ENCODE measurements at places on chromosomes 6 and 20.
A peak's percentile ranks its signal among the peaks of the same experiment; 100 is the strongest.

DNA sequence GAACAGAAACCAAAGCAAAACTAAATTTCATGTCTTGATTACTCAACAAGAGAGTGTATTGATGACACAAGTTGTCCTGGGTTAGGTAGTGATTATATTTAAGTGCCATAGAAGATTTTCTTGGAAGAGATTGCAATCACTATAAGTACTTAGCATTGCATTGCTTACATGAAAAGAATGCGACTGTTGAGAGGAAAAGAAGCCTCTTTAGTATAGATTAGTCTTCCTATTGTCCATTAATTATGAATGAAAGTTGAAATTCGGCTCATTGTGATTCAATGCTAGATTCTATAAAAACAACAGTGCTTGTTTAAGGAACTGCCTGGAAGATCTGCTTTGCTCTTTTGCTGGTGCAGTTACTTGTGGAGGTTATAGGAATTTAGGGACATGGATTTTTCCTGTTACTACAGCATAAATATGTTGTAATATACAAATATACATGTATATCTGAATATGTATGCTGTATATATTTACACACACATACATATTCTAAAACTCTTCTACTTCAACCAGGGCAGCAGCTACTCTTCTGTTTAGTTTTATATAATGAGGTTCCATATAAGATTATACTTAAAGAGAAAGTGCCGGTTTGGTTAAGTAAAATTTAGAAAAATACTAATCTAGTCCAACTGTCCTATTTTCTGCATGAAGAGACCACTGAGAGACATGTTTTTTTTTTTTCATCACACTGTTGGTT is 796.3 kb downstream of the KIF16B start:
- no peak for DNase-seq

DNA sequence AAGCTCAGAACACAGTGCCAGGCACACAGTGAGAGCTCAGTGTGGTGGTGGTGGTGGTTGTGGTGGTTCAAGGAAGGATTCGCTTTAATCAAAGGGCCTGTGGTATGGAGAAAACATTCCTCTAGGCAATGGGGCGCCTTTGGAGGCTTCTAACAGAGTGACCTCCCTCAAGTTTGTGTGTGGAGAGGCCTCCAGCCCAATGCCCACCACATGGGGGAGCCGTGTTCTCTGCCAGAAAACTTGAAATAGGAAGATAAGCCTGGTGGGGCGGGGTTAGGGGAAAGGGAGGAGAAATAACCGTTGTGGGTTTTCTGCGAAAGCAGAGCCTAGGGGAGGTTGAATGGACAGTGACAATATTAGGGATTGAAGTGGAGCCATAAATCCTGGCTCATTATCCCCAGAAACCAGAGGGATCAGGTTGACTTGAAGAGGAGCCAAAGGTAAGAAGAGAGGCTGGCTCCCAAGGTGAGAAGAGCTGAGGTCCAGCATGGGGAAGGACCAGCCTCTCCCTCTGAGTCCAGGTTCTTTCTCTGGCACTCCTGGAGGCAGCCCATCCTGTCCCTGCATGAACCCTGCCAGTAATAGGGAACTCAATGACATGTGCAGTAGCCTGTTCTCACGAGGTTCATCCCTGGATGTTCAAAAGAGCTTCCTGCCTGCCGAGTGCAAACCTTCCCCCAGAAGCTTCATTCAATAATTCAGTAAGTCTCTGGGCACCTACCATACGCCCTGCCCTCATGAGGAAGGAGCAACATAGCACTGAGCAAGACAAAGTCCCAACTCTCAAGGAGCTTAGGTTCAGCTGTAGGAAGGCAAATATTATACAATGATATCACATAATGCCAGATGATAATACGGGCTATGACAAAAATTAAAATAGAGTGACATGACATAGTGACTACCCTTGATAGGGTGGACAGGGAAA is 51.4 kb downstream of the TGM2 start:
- DNase-seq: peak; percentile 53

DNA sequence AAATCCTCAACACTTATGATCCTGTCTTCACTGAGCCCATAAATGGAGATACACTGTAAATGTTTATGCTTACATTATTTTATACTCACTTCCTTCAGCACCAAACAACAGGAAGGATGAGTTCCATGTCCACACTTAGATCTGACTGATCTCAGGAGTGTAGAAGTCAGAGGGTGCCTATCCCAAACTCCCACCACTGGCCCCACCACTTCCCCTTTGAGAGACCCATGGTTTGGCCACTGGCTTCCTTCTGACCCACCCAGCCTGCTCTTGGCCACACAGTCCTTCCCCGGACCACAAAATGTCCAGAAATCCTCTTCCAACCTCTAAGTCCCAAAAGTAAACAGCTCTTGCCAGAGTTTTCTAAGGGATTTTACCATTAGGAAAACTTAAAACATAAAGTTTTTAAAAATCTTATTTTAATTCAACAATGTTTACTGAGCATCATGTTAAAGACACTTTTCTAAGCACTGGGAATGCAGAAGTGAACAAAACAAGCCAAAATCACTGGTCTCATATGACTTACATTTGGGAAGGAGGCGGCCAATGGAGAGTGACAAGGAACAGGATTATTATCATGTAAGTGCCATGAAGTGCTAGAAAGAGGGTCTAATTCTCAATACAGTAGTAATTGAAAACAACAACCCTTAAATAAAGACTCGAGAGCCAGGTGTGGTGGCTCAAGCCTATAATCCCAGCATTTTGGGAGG is 103.8 kb downstream of the NRSN1 start:
- no peak for DNase-seq

DNA sequence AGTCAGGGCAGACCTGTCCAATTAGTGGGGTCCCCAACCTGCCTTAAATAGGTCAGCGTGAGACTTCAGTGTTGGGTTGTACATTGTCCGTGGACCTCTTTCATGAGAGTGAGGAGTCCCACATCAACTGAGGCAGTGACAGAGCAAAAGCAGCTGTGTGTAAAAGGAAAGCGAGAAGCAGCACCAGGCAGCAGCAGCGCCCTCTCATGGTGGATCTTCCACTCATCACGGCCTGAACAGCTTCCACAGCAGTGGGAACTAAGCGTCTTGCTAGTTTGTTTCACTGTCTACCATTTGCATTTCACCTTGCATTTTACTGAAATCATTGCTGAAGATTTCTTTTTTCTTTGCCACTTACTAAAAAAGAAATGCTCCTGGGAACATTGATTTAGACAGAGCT is 333.8 kb downstream of the PKHD1 start:
- DNase-seq: peak; percentile 1

Measured in tongue (tissue), 3 donors.